ENCODE measurements at places on chromosomes 16 and 17. TPM values are rescaled to one million over a fixed set of nuclear protein-coding genes. Genes with fewer than 3 reads are reported as not detected.

Gene ANKS4B
- 4.9 TPM for total RNA-seq

Gene KRTAP4-2
- not detected for total RNA-seq

DNA sequence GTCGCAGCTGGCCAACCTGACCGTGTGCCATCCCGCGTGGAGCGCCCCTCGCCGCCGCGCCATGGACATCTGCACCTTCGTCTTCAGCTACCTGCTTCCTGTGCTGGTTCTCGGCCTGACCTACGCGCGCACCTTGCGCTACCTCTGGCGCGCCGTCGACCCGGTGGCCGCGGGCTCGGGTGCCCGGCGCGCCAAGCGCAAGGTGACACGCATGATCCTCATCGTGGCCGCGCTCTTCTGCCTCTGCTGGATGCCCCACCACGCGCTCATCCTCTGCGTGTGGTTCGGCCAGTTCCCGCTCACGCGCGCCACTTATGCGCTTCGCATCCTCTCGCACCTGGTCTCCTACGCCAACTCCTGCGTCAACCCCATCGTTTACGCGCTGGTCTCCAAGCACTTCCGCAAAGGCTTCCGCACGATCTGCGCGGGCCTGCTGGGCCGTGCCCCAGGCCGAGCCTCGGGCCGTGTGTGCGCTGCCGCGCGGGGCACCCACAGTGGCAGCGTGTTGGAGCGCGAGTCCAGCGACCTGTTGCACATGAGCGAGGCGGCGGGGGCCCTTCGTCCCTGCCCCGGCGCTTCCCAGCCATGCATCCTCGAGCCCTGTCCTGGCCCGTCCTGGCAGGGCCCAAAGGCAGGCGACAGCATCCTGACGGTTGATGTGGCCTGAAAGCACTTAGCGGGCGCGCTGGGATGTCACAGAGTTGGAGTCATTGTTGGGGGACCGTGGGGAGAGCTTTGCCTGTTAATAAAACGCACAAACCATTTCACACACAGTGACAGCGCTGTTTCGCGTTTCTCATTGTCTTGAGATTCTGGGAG is 2.0 kb upstream of the ZACN start:
- DNase-seq = no peak

Gene CCL23
- total RNA-seq = not detected

DNA sequence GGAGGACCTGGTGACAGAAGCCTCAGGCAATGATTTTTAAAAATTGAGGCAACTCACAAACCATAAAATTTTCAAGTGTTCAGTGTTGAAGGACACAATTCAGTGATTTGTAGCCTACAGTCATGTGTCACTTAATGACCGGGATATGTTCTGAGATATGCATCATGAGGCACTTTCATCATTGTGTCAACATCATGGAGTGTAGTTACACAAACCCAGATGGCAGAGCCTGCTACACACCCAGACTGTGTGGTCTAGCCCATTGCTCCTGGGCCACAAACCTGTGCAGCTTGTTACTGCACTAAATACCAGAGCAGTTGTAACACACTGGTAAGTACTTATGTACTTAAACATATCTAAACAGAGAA is 1.6 kb downstream of the PRSS41 start:
- peak; percentile 36 for DNase-seq

Gene AANAT
- total RNA-seq = not detected

DNA sequence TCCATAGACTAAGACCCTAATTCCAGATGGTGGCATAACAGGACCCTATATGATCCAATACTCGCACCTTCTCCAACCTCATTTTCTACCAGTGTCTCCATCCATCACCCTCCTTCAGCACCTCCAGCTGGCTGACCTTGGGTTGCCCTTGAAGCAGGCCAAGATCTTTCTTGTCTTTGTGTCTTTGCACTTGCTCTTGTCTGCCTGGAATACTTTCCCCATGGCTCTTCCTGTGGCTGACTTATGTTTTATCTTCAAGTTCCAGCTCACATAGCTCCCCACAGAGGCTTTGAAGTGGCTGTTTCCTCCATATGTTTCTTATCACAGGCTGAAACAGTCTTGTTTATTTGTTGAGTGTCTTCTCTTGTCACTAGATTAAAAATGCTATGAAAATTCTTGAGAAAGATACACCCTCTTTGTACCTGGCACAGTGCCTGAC is 29.6 kb upstream of the MMD start:
- no peak for DNase-seq

- DNase-seq = no peak
Observed at GRCh38 chr16:58670177-58670576, 14.4 kb downstream of the SLC38A7 start.

GRCh38 chr17:73142872-73143381 is 21.9 kb upstream of the SSTR2 start:
- DNase-seq = no peak
